ENCODE measurements at places on chromosomes 7 and 10.

GRCh38 chr7:132063800-132064199 lies 507.4 kb upstream of the PODXL start:
- no peak for DNase-seq

DNA sequence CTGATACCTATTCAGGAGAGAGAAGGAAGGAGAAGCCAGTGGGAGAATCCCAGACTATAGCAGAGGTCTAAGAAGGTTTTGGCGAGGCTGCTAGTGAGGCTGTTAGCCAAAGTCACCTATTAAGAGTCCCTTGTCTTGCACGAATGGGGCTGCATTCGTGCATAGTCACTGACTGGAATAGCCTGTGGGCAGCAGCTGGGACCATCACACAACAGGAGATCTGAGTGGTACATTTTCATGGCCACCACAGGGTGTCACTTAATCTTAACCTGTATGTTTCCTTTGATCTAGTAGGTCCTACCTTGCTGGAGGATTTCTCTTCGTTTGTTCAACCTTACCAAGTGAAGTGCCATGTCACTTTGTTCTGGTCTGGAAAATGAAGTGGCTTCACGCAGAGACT lies 319.9 kb downstream of the BMPER start:
- no peak for DNase-seq

DNA sequence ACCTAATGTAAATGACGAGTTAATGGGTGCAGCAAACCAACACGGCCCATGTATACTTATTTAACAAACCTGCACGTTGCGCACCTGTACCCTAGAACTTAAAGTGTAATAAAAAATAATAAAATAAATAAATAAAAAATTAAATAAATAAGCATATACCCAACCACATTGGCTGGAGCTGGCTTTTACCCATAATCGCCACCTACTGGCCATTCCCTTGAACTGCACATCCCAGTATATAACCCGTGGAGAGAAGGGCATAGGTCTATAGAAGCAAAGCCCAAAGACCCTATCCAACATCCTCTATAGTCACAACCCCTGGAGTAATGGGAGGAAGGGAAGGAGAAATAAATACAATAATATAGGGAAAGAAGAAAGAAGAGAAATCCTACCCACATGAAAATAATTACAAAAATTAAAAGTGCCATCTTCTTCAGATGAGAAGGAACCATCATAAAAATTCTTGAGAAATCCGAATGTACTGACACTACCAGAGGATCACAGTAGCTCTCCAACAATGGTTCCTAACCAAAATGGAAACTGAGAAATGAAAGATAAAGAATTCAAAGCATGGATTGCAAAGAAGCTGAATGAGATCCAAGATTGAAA lies 65.6 kb downstream of the TWIST1 start:
- no peak for DNase-seq

DNA sequence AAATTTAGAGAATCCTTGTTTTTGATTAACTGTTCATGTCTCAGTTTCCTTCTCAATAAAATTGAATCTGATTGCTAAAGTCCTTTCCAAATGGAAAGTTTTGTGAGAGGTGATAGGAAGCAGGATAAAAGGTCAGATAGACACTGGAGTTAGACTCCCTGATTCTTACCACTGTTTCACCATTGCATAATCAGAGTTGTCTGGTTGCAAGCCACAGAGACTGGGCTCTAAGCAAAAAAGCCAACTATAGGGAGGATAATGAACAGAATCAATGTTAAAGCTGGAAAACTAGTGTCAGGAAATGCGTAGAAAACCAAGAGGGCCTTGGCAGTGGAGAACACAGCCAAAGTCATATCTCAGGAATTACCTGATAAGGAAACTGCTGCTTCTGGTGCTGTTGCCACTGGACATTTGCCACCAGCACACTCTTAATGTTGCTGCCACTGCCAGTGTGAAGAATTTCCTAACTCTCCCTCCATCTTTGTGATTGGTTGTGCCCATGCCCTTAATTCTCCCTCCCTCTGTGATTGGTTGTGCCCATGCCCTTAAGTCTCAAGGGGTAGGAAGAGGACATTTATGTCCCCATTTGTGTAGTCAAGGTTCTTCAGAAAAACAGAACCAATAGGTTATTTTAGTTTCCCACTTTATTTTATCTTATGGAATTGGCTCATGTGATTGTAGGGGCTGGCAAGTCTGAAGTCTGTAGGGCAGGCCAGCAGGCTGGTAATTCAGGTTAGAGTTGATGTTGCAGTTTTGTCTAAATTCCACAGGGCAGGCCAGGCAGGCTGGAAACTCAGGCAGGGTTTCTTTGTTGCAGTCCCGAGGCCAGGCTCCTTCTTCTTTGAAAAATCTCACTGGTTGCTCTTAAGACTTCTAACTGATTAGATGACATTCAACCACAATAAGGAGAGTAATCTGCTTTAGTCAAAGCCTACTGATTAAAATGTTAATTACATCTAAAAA lies 639.0 kb downstream of the REEP3 start:
- DNase-seq: no peak

- no peak for DNase-seq
These were observed 3.5 kb upstream of the FRAT2 start for GRCh38 chr10:97338041-97338440.

DNA sequence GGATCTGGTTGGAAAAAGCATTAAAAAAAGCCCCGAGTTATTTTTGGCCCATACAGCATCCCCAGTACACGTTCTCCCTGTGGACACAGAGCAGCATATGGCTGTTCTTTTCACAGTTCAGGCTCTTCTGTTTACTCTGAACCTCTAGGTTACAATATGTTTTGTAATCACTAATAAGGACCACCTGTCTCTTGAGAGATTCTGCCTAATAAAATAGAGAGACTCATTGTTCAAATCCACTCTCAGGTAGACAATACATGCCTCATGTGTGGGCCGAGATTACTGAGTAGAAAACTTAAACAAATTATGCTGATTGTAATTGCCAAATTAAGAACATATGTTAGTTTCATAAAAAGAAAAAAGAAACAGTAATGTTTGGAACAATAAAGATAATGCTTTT lies 647.7 kb downstream of the GRM8 start:
- DNase-seq: no peak

GRCh38 chr7:55019191-55019690 lies 424 bp downstream of the EGFR start:
- DNase-seq: no peak

DNA sequence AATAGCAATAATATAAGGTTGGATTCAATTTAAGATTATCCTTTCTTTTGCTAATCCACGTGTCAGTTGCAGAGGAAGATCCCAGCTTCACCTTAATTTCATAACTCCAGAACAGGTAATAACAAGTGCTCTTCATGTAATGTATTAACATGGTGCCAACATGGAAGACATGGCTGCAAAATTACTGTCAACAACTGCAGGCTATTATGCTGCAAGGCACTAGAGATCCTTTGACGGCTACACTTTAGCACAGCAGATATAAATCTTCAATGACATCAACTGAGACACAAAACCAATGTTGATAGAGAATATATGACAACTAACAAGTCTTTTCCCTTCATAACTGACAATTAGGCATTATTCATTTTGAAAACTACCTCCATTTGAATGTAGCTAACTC lies 96.1 kb downstream of the RNF133 start:
- no peak for DNase-seq

DNA sequence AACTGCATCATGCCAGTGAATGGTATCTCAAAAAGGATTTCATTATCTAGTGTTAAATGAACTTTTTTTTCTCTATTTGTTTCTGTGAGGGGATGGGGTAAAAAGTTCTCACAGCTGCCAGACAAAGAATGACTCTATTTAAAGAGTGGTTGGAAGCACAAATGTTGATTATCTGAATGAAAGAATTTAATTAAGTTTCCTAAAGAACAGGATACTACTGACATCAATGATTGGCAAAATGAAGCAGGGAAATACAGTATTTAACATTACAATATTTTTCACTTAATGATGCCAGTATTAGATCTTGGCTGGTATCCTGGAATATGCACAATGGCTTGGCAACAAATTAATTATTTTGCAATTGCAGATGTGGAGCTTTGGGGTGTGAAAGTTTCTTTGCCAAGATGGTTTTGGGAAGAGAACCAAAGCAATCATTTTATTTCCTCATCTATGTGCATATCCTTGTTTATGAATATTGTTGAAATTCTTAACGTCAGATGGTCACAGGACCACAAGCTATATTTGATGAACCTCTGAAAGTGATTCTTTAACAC lies 336.8 kb downstream of the ARL4A start:
- DNase-seq: no peak

DNA sequence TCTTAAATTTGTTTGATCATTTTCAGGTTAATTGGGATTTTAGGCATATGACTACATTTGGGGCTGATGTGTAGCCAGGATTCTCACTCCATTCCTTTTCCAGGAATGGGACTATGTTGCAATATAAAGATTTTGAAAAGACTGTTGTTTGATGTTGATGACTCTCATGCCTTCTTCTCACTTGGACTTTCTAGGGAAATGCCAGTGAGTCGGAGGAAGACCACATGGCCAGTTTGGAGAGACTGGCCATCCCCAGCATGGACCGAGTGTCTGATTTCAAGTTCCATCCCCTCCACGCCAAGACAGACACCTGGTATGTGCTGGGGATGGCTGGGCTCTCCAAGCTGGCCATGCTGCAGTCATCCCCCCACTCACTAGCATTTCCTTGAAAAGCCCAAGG lies 5.5 kb downstream of the IGFBP3 start:
- no peak for DNase-seq

DNA sequence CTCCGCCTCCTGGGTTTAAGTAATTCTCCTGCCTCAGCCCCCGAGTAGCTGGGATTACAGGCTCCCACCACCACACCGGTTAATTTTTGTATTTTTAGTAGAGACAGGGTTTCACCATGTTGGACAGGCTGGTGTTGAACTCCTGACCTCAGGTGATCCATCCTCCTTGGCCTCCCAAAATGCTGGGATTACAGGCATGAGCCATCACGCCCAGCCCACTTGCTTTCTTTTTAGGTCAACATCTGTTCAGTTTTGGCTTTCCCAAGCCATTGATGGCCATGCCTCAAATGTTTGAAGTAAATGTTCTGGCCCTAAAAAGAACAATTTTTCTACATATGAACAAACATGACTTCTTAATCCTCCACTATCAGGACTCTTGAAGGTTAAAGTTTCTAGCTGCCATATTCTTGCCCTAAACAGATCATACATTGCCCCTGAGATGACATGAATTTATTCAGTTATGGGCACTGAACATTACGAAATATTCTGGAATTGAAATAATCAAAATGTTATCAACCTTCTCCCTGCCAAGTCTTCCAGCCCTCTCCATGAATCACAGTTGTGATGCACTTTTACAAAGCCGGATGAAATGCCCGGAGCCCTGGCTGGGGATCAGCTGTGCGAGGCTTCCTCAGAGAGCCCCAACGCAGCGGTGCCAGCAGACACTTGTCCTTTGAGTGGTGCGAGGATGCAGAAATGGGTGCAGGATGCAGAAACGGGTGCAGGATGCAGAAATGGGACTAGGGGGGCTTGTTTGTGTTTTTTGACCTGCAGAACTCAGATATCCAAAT lies 2.9 kb downstream of the MRLN start:
- no peak for DNase-seq

GRCh38 chr7:121397822-121398221 lies 1.7 kb upstream of the FAM3C start:
- no peak for DNase-seq

Data from activated T-helper 1 cell treated with Interleukin-2 at 50 U/mL for 16 hours (primary cell).